ENCODE measurements at places on chromosomes 12 and 14.
A peak's percentile ranks its signal among the peaks of the same experiment; 100 is the strongest.

DNA sequence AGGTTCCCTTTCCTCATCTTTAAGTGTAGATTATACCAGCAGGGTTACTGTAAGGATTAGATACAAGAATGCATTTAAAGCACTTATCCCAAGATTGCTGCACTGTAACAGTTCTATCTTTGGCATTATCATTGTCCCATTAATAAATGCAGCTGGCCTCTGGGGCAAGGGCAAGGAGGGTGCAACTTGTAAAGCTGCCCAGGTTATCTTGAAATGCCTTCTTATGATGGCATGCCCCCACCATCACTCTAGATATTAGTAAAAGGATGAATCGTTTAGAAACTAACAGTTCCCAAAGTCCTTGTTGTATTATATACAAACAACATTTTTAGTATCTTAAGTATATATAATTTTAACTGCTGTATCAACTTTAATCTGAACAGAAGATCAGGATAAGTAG lies 6.8 kb downstream of the LTA4H start:
- DNase-seq = no peak

DNA sequence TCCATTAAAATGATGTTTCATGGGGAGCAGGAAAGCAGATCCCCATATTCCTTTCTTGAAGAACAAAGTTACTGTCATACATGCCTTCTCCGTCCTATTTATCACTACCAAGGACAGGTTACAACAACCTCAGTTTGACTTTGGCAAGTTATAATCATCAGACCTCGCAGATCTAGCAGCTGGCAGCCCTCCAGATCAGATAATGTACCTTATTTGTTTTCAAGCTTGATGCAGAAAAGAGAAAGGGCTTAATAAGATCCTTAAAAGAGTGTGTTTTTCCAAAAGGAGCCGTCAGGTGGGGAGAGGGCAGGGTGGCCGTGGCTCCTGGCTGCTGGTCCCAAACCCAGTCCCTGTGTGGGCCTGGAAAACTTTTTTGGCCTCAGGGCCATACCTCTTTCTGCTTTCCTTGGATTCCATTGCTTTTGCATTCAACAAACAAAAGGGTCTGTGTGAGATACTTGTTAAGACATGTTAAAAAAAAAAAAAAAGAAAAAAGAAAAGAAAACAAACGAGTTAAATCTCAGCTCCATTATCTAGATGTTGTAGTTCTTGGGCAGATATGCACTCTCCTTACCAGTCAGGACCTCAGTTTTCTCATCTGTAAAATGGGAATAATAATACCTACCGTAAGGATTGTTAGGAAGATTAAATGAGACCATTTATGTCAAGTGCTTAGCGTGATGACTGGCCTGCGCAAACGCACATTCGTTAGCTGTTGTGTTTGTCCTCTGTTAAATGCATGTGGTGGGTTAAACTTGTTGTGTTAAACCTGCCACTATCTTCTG lies 64.6 kb downstream of the B4GALNT3 start:
- DNase-seq = no peak

GRCh38 chr12:102948941-102949352 lies 8.5 kb upstream of the ASCL1 start:
- peak; percentile 54 for DNase-seq

GRCh38 chr12:3097186-3097804 lies 20.1 kb downstream of the TSPAN9 start:
- no peak for DNase-seq
